Omental fat pad (tissue), 4 donors: ENCODE measurements at places on chromosomes 3 and 15.

GRCh38 chr3:196096382-196096953 lies 14.6 kb upstream of the TFRC start:
- DNase-seq = no peak

- DNase-seq = no peak
These were observed 175.3 kb upstream of the LRRFIP2 start for GRCh38 chr3:37349640-37350039.

GRCh38 chr3:111890051-111890580 lies 31.1 kb downstream of the PHLDB2 start:
- no peak for DNase-seq

GRCh38 chr3:157465741-157466140 lies 29.1 kb downstream of the PTX3 start:
- DNase-seq = no peak

DNA sequence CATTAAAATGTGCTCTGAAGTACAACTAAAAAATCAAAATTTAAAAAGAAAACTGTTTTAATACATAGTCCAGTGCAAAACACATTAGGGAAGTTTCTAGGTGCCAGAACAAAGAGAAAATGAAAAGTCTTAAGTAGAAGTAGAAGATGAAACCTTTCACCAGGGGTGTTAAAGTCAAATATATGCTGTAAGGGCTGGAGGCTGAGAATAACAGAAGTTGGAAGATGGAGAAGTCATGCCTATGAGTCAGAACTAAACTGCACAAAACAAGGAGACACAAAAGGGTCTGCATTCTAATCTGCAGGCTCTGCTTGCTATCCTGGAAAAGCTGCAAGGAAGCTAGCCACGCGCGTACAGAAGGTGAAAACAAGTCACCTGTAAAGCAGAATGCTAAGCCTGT lies 48.7 kb upstream of the CPB1 start:
- DNase-seq = no peak

- no peak for DNase-seq
These were observed 5.5 kb upstream of the SNX22 start for GRCh38 chr15:64146041-64146440.

DNA sequence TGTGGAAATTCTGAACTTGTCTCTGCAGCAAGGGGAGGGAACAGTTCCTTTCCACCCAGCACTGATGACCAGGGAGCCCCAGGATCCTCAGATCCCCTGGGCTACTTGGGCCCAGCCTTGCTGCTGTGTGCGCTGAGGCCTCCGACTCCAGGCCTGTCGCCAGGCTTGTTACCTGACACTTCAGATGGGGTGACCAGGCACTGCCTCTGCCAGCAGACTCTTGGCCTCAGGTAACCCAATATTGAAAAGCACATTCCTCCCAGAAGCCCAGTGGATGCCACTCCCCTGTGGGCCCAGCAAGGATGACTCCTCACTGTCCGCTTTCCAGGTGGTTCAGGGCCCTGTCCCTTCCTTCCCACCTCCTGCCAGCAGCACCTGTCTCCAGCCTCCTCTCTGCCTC lies 3.5 kb upstream of the PLA2G4E start:
- no peak for DNase-seq

DNA sequence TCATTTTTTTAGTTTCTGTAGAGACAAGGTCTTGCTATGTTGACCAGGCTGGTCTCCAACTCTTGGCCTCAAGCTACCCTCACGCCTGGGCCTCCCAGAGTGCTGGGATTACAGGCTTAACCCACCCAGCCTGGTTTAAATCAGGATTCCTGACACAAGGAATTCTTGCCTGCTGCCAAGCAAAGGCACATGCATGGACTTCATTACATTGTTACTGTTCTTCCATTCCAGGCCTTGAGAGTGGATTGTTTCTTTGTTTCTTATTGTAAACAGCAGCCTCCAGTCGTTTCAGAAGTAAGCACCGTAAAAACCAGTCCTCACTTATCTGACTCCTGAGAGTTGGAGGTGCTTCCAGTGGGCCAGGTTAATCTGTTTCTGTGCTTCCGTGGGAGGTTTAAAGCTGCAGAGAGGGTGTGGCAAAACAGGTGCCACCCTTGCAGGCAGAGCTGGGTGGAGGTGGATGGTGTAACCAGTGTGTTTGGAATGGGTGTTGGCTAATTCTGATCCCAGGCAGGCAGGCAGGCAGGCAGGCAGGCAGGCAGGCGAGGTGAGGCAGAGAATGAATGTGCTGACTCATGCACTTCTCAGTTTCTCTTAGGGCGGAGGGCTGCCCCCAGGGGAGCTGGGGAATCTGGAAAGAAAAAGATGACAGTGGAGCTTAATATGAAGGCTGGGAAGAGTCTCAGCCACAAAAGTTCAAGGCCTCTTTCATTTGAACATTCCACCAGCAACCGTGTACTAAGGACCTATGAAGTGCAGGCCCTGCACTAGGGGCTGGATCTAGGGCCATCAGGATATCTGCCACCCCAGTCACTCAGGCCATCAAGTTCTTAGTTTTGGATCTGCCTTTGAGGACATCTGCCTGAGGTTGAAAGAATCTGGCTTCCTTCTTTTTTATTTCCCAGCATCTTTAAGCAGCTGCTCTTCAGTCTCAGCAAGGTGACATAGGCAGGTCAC lies 37.0 kb upstream of the CDCP1 start:
- no peak for DNase-seq

DNA sequence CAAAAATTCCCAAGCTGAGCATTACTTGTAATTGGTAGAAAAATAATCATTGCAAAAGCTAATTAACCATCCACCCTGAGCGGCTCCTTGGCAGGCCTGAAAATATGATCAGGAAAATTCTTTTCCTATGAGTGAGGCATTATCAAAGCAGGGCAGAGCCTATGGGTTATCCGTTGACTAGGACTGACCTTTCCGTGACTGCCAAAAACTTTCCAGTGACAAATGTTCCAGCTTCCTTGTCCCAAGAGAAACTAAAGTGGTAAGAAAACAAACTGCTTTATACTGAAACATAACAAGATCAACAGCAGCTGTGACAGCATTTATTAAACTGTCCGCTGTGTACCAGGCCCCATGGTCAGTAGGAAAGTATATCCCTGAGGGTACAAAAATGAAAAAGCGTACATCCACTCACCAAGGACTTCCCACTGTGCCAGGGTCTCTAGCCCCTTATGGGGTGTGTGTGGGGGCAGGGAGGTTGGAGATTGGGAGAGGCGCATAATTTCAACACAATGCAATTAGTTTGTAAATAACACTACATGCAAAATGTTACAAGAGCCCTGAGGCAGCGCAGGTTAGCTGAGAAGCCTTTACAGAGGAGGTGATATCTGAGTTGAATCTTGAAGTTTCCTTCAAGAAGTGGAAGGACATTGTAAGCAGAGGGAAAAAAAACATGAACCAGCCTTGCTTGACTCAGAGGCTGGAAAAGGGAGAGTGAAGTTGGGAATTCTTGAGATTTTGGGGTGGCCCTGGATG lies 8.5 kb downstream of the LIPC start:
- DNase-seq = no peak

DNA sequence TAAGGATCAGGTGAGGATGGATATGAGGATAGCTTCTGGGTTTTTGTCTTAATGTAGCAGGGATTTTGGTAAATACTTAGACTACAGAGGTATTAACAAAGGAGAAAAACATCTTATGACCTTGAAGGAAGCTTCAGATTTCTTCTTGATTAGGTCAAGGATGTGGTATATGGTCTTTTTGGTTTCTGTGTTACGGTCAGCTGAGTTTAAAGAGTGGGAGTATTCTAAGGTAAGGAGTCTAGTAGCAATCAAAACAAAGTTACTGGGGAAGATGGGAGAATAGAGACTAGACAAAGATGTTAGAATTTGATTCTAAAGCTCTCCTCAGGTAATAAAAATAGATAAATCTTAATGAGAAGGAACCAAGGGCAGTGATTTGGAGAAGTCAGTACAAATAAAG lies 6.2 kb downstream of the HMG20A start:
- DNase-seq = no peak

DNA sequence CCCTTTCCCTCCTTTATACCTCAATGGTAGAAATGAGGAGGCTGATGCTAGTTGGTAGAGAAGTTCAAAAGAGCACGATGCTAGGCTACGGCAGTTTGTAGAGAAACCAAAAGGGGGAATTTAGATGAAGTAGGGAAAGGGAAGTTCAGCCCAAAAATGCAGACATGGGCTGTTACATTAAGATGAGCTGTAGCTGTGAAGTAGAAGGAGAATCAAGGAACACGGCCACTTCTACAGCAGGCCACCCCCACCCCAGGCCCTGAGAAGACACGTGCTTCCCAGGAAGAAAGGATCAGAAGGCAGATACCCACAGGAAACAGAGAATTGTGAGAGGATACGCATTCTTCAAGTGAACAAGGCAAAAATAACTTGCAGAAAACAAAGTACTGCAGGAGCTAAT lies 2.1 kb upstream of the PARP14 start:
- no peak for DNase-seq

GRCh38 chr3:62211675-62212429 lies 161.5 kb downstream of the FEZF2 start:
- no peak for DNase-seq

GRCh38 chr15:65638681-65639089 lies 16.9 kb downstream of the SLC24A1 start:
- no peak for DNase-seq

GRCh38 chr15:90036806-90037510 lies 35.8 kb downstream of the ZNF710 start:
- no peak for DNase-seq

- no peak for DNase-seq
These were observed 33.2 kb downstream of the SLC25A26 start for GRCh38 chr3:66253790-66254620.

DNA sequence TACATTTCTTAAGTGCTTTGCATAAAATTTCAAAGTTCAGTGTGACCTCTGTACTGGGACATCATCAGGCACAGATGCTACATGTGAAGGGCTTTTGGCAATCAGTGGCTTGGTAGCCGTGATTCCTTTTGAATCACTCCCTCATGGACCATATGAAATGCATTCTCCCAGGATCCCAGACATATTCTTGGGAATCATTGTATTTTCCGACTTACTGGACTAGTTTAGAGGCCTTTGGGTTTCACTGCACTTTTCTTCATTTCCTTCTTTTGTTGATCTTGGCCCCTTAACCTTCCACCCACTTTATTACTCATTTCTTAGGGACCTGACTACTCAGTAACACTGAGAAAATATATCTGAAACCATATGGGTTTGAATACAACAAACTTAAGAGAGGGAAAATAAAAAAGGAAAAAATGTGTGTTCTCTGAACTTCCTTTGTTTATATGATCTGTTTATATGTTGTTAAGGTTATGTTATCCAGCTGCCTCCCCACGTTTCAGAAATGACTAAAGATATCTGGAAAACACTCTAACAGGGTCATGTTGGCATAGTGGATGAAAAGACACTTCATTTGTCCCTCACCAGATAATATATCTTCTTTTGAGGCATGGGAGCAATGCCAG lies 35.1 kb downstream of the HMG20A start:
- DNase-seq = no peak

- no peak for DNase-seq
These were observed 137.7 kb downstream of the LIPC start for GRCh38 chr15:58569455-58569854.
